Effector memory CD4-positive, alpha-beta T cell (primary cell): ENCODE measurements at places on chromosomes 2 and 18.

DNA sequence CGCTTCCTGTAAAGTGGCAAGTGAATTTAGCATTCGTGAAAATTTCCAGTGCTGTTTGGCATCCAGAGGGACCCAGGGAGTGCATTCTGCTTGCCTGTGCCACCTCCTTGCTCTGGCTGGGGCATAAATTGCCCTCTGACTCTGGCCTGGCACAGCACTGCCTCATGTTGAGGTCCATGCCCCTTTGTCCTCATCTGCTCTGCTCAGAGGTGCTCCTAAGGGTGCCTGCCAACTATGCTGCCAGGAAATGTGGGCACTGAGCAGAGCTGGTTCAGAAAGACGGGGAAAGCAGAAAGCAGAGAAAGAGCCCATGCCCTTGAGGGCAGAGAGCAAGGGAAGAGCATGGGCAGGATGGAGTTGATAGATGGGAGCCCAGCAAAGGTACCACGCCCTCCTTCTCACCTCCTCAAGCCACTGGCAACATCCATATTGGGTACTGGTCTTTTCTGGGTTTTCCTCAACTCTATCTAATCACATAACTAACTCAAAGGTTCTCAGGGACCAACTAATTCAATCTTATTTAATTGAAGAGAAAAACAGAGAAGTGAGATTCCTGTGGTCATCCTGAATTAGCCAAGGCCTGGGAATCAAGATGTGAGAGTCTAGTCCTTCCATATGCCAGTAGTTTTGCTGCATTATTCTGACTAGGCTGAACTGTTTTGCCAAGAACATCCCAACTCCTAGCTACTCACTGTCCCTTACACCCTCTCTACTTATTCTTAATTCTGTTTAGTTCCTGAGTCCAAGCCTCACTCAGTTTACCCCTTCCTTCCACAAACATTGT, 441.5 kb upstream of the TNP1 start:
- DNase-seq = no peak

DNA sequence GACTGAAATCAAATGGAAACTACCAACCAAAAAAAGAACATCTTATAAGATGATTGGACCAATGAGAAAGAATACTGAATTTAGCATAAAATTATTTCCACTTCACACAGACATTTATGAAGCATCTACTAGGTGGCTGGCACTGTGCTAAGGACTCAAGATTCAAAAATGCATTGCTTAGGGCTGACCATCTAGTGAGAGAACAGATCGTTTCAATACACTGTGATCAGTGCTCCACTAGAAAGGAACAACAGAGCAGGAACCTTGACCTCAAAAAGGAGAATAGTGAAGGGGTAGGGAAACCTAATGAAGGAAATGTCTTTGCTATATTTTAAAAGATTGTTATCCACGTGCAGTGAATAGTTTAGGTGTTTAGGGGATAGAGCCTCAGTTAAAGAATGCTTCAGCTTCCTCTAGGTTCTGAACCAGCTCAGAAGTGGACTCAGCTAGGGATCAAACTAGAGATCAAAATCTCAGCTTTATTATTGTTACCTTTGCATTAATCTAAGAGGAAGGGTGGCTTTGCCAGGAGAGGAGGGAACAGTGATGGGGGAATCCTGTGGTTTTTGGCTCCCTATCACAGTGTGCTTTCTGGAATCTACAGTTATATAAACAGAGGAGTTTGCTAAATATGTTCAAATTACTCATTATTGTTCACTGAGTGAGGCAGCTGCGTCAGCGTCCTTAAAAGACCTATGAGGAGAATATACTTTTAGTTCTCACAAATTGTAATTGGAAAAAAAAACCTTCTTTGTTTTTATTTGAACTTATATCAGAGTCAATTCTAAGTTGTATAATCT, 16.2 kb upstream of the BBS5 start:
- no peak for DNase-seq

DNA sequence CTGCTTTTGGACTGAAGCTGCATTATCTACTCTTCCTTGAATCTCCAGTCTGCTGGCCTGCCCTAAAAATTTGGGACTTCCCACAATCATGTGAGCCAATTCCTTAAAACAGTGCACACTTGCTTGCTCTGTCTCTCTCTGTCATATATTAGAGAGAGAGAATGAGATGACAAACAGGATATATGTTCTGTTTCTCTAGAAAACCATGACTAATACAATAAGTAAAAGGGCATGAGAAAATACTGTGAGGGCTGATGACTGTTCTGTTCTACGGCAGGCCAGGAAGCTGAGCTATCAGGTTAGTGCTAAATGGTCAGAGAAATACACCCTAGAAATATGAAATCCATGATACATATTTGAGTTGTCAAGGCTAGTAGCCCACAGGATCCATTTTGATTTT, 1896.8 kb upstream of the CELF4 start:
- no peak for DNase-seq

GRCh38 chr2:226115102-226115831, 684.4 kb downstream of the IRS1 start:
- no peak for DNase-seq

DNA sequence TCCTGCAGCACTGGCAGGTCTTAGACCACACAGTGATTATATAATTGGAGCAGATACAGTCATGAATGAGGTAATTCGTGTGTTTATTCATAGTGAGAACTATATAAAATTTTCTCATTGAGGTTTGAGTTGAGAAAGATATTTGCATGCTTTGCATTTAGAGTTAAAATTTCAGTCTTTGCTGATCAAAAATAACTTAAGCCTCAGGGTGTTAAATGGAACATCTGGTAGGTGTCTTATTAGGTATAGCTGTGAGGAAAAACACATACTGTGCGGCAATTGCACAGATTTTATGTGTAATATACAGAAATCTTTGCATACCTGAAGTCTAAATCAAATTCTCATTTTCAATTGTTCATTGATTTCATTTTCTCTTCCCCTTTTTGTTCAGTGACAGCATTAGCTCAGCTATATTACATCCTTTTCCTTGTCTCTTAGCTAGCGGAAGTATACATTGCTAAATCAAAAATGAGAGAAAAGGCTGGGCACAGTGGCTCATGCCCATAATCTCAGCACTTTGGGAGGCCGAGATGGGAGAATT, 21.2 kb downstream of the GORASP2 start:
- no peak for DNase-seq

GRCh38 chr18:67276638-67277037, 239.9 kb downstream of the DSEL start:
- DNase-seq = no peak

DNA sequence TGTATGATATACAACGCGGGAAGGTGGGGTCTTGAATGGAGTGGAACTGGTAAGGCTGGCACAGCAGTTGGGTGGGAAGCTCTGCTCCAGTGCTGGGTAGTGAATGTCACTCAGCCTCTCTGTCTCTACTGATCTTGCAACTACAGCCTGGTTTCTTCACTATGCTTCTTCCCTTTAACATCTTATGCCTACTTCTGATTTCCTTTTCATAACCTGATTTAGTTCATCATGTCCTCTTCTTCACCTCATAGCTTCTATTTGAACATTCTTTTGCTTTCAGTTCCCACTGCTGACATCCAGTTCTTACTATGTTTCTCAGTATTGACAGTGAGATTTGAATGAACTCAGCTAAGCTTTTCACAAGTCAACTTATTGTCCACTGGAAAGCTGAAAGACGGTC, 286.2 kb downstream of the ARL6IP6 start:
- no peak for DNase-seq

DNA sequence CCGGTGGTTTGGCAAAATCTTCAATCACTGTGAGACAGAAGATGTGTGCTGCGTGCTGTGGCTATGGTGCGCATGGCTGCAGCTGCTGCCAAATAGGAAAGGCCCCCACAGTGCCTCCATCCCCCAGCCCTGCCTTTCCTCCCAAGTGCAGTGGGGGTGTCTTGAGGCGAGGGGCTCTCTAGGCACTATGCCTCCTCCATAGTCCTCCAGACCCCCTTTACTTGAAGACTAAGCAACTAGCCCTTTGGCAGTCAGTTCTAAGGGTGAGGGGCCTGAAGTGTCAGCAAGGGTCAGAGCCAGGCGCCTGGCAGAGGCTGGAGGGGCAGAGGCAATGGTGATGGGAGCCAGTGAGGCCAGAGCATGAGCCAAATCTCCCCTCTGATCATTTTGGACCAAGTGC, 13.6 kb upstream of the TMEM185B start:
- DNase-seq = no peak

GRCh38 chr2:203427061-203427460, 98.9 kb downstream of the ABI2 start:
- no peak for DNase-seq

- DNase-seq = no peak
These were observed 105.8 kb upstream of the UGP2 start for GRCh38 chr2:63735931-63736330.

GRCh38 chr2:8552293-8552801, 129.5 kb upstream of the ID2 start:
- no peak for DNase-seq

DNA sequence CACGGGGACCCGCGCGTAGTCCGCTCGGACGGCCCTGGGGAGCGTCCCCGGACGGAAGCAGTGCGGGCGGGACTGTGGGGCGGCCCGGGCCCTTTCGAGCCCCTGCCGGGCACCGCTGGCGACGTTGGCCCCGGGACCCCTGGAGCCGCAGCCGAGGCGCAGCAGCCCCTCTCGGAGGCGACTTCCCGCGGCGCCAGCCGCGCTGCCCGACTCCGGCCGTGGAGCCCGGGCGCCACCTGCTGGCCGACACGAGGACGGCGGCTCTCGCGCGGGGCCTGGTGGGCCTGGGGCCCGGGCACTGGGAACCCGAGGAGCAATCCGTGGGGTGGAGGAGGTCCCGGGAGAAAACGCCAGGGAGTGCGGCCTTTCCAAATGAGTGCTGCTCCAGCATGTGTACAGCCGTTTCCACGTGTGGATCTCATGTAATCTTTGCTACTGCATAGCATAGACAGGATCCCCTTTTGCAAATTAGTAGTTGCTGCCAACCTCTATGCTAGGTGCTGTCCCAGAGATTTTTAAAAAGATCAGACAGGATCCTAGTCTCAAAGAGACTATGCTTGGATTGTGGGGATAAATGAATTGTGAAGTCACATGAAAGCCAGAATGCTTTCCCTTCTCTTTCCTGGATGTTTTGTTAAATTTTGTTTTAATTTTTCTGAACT, 4.0 kb downstream of the ID2 start:
- DNase-seq = peak; percentile 69

GRCh38 chr2:70009762-70010575, 48.5 kb upstream of the ASPRV1 start:
- no peak for DNase-seq

GRCh38 chr2:69796174-69796573, 33.3 kb upstream of the GMCL1 start:
- DNase-seq = no peak

- DNase-seq = no peak
These were observed 958.9 kb downstream of the DCDC2C start for GRCh38 chr2:4662161-4662779.

- DNase-seq = no peak
These were observed 31.7 kb downstream of the ACMSD start for GRCh38 chr2:134869946-134870736.

- DNase-seq = no peak
These were observed 327.1 kb downstream of the NCKAP5 start for GRCh38 chr2:133241224-133241571.

DNA sequence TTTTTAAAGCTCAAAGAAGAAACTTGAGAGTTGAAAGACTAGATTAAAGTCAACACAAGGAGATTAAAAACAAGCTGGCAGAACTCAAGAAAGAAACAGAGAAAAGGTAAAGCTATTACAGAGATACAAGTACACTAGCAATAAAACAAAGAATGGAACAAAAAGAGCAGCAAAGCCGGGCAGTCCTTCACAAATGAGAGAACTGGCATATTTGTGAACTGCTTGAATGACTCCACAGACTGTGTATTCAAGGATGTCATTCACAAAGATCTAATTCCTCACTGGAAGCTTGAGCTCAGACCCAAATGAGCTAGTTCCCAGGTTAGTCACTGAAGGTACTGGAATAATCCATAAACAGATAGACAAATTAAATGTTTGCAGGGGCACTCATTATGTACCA, 318.0 kb downstream of the MYCN start:
- DNase-seq = no peak

DNA sequence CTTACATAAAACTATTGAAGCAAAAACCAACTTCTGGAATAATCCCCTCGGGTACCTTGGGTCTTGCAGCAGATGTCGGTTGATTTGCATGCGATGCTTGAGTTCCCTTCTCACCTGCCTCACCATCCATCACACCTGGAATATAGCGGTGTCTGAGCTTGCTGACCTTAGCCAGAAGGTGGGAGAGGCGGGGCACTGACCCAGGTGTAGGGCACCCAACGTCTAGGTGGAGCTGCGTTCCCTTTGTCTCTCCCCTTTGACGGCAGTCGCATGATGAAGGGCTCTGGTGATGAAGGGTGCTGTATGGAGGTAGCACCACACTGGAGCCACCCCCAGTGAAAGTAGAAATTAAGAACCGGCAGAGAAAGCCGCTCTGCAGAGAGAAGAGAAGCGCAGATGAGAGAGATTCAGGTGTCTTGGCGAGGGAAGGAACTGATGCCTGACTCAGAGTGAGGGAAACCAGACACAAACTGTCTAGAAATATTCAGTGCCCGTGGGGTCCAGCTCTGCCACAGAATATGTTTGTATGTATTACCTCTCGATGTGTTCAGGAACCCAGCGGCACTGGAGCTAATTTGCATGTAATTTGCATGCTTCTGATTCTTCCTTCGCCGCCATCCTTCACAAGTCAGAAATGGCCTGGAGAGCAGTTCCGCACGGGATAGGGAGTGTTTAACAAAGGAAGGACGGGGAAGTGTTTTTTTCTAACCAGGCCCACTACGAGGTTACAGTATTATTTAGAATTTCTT, 19.4 kb upstream of the MBP start:
- DNase-seq = no peak

GRCh38 chr18:23591011-23591410, 4.7 kb upstream of the NPC1 start:
- no peak for DNase-seq

GRCh38 chr2:74221604-74222299, 23.3 kb downstream of the MTHFD2 start:
- no peak for DNase-seq

DNA sequence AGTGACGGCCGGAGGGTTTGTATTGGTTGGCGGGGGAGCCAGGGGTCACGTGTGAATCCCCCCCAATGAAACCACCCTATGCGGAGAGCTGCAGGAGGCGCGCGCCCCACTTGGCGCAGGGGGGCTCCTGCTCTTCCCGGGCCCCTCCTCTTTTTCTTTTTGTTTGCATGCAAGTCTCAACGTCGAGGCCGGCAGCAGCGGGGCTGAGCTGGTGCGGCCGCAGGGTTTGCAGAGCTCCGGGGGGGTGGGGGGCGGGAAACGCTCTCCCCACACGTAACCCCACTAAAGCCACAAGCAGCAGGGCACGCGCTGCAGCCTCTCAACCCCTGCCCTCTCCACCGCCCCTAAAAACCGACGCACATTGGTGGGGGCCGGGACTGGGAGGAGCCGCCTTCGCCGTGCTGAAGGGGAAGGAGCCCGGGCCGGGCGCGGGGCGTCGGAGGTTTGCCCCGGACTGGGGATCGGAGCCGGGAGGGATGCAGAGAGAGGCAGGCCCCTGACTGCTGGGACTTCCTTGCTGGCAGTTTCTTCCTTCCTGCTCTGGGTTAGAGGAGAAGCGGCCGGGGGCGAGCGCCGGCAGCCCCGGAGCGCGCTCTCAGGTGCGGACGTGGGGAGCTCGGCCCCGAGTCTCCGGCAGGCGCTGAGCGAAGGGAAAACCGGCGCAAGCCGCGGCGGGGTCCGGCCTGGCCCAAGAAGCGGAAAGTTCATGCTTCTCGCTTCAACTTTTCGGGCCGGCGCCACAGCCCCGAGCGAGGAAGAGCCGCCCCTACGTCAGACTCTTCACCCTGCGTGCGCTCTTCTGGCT, 864 bp downstream of the LBH start:
- peak; percentile 79 for DNase-seq

- DNase-seq = no peak
These were observed 410.5 kb upstream of the CNTNAP5 start for GRCh38 chr2:123614596-123614995.
